Stimulated activated CD8-positive, alpha-beta memory T cell treated with anti-CD3 and anti-CD28 coated beads, Interleukin-4, amount 100 ng/mL, for 1 hour (primary cell): ENCODE measurements at places on chromosomes 6 and 20.

- DNase-seq: no peak
Observed at GRCh38 chr6:92589996-92590395, 829.4 kb downstream of the EPHA7 start.

DNA sequence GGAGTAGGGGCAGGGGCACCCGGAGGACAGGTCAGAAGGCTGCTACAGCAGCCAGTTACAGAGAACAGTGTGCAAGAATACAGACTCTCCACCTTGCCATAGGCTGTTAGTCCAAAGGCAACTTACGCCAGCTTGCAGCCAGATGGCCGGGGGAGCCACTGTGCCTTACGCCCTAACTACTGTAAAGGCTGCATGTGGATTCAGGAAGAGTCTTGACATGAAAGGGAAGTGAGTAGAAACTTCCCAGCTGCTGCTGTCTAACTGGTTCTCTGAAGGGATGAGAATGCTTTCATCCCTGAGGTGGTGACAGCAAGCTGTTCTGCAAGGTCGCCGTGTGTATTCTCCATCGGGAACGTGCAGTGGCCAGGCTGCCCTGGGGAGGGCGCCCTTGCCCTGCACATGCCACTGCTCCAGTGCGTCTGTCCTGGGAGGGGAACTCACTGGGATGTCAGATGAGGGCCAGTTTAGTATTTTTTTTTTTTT lies 46.1 kb downstream of the LYRM4 start:
- no peak for DNase-seq

DNA sequence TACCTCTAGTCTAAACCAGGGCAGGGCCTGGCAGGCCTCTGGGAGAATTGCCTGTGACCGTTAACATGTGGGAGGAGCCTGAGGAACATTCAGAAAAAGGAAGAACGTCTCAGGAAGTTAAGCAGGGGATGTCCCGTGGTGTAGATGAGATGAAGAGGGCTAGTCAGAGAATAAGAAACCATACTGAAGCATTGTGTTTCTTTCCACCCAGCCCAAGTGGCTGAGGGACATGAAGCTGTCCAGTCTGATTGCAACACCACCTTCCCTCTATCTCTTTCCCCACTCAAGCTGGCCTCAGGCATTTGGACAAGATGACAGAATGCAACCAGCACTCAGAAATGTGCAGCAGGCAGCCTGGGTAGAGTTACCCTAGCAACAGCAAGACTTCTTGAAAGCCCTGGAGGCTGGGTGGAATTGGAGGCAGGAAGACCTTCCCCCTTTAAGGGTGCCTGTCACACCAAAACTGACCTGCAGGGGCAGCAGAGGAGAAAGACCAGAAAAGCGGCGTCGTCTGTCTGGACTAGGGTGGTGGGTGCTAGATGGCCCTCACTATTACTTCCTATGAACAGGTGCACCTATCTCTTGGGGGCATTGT lies 186.1 kb downstream of the UNC5CL start:
- no peak for DNase-seq

- DNase-seq: no peak
Observed at GRCh38 chr6:11062715-11063114, 18.6 kb upstream of the ELOVL2 start.

DNA sequence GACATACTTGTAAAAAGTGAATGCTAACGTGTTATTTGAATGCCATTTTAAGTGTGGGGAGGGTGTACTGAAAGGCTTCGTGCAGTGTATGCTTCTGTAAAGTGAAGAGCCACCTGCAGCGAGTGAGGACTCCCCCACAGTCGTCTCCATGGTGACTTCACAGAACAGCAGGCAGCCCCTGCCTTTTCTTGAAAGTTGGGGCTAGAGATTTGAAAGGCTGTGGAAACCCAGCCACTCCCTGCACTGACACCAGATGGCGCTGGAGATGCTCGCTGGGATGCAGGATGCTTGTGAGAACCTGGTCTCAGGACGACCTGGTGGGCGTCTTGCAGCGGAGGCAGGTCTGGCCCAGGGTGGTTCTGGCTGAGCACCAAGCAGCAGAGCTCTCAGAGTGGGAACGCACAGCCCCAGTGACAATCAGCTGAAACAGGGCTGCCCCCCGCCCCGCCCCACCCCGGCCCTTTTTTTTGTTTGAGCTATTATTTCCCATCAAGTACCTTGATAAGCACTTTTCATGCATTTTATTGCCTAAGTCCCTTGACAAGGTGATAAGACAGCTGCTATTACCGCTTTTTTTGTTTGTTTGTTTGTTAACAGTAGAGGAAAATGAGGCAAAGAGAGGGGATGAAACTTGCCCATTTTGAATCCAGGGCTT lies 150.3 kb downstream of the SYCP2 start:
- DNase-seq: no peak

- no peak for DNase-seq
Observed at GRCh38 chr6:84752118-84752850, 12.1 kb downstream of the TBX18 start.

DNA sequence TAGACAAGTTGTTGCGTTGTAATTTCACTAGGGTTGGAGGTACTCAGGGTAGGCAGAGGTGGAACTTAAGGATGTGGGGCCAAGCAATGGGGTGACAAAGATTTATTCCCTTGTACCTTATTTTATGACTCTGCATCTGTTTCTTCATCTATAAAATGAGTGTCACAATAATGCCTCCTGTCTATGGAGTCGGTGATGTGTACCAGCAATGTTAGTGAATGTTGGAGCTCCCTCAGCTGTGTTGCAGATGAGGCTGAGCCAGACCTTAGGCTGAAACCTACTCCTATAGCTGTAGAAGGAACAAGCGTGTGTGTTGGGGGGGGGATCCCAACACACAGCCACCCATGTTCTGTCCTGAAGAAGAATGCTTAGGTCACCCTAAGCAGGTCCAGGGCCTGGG lies 4.5 kb downstream of the UBE2C start:
- DNase-seq: no peak

- no peak for DNase-seq
Observed at GRCh38 chr6:44494011-44494501, 106.5 kb downstream of the CDC5L start.

DNA sequence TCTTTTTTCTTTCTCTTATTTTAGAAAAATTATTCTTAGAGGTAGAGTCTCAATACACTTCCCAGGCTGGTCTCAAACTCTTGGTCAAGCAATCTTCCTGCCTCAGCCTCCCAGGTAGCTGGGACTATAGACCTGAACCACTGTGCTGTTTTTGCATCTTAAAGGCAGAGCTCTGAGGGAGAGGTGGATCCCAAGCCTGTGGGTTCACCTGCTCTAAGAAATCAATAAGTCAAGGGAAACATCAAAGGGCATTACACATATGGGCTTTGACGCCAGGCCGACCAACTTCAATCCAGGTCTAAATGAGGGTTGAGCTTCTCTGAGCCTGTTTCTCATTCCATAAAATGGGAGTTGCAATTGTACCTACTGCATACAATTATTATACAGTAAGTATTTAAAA lies 223.9 kb downstream of the LY86 start:
- DNase-seq: no peak

DNA sequence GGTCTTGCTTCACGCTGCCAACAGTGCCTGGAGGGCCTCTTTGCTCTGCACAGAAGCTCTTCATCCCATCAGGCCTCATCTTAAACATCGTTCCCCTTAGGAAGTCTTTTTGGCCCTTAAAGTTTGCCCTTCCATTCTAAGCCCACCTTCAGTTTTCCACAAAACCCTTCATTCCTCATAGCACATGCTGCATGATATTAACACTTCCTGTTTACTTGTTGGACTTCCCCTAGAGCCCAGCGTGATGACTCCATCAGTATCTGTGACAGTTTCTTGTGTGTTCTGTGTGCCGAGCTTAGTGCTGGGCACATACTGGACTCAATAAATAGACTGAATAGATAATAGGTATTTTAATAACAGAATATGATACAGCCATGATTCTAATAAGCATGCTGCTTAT lies 2.2 kb downstream of the NT5DC1 start:
- no peak for DNase-seq

GRCh38 chr6:170480050-170480692 lies 72.9 kb downstream of the PSMB1 start:
- DNase-seq: no peak

GRCh38 chr6:108564178-108564577 lies 3.5 kb downstream of the FOXO3 start:
- DNase-seq: no peak

GRCh38 chr20:20493701-20494100 lies 125.8 kb downstream of the INSM1 start:
- DNase-seq: no peak

DNA sequence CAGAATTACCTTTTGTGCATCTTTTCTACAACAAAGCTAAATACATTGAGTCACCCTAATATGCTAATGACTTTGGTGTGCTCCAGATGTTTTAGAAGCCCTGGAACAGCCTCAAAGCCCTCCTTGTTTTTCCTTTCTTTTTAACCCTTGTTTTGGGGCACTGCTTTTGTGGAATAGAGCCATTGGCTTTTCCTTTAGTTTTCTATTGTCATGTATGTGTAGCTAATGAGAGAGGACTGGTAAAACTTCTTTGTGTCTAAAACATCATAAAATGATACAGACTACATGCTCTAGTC lies 158.8 kb downstream of the JARID2 start:
- DNase-seq: no peak

- DNase-seq: no peak
Observed at GRCh38 chr20:25269057-25269832, 21.4 kb downstream of the PYGB start.

DNA sequence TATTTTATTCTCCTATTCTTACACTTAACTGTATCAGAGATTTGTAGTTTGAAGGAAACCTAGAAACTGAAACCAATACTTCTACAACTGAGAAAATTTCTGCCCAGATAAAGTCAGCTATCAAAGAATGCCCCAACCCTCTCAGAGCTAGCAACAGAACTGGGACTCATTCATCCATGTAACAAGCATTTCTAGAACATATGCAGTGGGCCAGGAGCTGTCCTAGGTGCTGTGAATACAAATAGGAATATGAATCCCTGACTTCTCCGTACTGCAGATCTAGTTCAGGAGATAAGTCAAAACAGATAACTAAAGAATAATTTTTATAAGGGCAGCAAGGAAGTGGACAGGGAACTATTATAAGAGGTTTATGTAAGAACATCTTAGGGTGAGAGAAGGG lies 654.1 kb upstream of the NOX3 start:
- DNase-seq: no peak

- DNase-seq: no peak
Observed at GRCh38 chr6:37122861-37123260, 47.1 kb upstream of the PIM1 start.

- no peak for DNase-seq
Observed at GRCh38 chr6:50959081-50959641, 140.5 kb downstream of the TFAP2B start.
